Fibroblast of upper back skin (primary cell): ENCODE measurements at places on chromosomes 2 and 18.

DNA sequence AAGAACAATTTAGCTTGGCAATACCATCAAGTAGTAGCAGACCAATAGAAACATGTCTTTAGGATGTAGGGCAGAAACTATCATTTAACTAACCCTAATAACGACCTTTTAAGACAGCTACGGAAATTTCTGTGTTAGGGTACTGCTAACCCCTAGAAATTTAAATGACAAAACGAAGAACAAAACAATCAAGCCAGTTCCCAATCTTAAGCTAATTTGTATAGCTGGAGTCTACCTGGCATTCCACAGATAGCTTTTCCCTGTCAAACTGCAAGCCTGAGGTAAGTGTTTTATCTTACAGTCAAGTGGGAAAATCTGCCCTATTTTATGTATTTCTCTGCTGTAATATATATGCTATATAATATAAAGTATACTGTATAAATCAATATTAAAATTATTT, 37.6 kb upstream of the CDKL4 start:
- DNase-seq: no peak

DNA sequence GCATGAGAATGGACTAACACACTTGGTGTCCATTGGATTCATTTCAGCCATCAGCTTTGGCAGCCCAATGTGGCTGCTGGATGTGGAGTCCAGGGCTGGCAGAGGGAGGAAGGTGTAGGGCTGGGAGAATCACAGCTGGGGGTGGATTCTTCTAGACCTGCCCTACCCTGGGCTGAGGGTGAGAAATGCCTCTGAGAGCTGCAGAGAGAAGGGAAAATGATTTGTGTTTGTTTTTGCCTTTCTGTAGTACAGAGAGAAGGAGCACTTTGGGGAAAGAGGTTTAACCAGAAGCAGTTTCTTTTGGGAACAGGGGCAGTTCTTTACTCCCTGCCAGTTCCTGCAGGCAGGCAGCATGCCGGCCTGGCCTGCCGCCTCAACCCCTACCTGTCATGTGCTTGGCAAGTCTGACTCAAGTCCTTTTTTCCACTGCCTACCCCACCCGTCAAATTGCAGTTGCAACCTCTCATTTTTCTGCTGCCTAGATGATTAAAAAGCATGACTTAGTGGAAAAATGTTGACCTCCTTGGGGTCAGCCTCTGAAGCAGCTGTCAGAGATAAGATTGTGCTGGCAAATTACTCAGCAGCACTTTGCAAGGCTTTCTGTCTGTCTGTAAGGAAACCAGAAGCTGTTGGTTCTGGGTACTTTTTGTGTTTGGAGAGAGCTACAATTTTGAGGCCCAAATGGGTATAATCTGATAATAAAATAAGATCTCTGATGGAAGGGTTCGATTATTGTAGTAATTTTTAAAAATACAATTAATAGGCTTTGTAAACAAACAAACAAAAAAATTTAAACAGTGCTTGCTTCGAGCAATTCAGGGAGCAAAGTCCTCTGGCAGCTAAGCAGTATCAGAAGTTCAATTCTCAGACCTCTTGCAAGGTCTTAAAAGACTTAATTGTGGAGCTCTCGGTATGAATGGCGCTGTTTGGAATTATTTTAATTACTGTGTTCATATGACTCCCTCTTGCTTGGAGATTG, 21.7 kb downstream of the LBH start:
- peak; percentile 71 for DNase-seq

GRCh38 chr18:78776151-78776550, 203.5 kb upstream of the SALL3 start:
- DNase-seq: no peak

DNA sequence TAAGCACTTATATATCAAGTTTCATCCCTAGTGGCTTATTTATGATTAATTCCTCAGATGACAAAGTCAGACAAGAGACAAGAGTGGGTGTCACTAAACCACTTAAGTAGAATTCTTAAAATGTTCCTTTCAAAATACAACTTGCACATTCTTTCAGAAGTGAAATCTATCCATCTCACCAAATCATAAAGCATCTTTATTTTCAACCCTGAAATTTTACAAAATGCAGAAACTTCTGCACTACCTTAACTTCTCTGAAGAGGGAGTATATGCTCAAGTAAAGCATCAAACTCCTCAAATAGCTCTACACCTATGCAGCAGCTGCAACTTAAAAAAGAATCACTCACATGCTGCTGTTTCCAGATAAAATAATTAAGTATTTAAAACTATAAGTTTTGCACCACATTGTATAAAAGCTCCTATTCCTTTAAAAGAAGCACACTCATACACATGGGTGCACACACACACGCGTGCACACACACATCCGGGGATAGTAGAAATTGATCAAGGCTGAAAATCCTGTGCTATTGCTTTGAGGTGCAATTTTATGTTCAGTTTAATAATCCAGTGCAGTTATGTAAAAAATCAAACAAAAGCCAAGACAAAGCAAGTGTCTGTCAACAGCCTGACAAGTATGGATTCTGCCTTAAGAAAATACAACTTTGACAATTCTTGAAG, 244.5 kb downstream of the TCF4 start:
- DNase-seq: no peak

GRCh38 chr2:196195758-196196157, 24.4 kb upstream of the STK17B start:
- no peak for DNase-seq

DNA sequence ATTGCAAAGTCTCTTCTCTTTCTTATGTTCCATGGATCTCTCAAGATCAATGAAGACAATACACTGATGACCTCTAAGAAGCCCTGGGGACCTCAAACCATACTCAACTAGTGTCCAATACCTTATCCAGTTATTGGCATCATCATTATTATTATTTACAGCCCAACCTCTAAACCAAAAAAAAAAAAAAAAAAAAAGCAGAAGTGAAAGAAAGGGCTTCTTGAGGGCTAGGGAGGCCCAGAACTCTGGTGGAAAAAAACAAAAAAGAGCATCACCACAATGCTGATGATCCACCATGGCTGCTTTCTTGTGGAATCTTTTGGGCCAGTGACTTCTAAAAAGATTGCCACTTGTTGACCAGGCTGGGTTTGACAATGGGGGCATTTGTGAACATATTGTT, 324.9 kb downstream of the LPIN1 start:
- DNase-seq: no peak

DNA sequence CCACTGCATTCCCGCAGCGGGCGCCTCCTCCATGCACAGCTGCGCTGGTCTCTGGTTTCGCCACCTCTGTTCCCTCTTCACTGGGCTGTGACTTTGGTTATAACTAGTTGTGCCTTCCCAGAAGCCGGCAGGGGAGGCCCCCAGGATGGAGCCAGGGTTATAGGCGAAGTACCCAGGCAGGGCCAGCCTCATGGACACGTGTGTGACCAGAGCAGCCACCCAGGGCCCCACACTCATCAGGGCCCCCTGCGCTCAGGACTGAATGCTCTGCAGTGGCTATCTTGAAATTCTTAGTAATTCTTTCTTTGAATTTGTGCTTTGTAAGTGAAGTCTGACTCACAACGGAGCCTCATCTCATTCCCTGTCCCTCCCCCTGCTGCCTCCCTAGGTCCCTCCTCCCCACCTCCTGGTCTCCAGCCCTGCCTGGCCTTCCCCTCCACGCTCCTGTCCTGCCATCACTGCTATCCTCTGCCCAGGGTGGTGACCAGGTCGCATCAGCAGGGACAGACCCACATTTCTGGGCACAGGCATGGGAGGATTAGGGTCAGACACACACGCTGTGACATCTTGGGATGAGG, 38.1 kb upstream of the LBH start:
- peak; percentile 25 for DNase-seq

DNA sequence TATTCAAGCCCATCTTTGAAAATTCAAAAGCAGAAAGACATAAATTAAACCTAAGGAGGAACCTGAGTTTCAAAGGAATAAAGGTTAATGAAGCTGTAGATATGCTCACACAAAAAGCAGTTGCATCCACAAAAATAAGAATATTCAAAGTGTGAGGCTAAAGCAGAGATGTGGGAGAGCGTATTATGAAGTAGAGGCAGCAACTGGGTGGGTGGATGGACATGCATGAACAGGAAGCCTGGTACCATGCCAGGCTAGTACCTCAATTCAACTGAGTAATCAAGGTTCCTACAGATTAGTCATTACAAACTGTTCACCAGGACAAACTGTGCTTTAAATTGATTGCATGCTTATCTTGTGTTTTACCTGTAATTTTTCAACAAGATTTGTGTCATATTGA, 330.0 kb upstream of the PKDCC start:
- DNase-seq: no peak

DNA sequence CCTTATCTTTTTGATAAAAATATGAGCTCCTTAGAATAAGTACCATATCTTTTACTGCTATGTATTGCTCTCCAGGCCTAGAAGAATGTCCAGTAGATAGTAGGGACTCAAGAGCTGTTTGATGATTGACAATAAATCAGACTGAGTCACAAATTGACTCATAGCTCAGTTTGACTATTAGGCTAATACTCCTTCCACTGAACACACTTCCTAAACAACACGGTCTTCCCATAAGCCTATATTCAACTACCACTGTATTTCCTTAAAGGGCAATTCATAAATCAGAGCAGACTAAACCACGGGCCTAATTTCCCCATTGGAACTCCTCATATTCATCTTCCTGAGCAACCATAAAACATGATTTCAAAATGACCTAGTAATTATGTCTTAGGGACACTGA, 258.5 kb downstream of the ALK start:
- peak; percentile 78 for DNase-seq

DNA sequence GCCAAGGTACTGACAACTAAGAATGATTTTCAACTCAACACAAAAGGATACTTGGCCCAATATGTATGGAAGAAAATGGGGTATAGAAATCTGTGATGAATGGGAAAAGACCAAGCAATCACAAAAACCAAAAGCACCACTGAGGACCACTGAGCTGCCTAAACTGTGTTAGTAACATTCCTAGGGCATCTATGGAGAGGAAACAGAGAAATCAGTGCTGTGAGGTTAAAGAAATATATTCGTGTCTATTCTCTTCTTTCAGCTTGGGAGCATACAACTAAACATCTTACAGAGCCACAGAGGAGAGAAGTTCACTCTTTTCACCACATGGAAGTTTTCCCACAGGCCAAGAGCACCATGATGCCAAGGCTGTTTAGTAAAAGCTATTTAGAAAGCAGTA, 47.3 kb upstream of the CALCRL start:
- peak; percentile 46 for DNase-seq
